HepG2 (cell line): ENCODE measurements at places on chromosomes 2 and 18. TPM values are rescaled to one million over a fixed set of nuclear protein-coding genes. Genes with fewer than 3 reads are reported as not detected.

DNA sequence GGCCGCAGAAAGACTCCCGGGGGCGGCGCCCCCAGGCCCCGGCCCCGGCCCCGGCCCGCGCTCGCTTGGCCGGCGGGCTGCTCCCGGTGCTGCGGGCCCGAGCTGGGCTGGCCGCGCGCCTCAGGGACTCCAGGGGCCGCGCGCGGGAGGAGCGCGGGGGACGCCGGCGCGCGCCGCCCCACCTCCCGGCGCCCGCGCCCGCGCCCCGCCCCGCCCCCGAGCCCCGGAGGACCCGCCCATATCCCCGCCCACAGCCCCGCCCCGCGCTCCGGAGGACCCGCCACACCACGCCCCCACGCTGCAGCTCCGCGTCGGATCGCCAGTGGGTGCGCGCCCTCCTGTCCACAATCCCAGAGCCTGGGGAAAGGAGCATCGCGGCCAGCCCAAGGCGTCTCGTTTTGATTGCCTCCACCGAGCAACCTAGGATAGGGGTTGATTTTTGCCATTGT, at the start of gene PARD6G:
TSS of gene PARD6G (minus strand) at position 122 of the 449 bp plus-strand sequence. CDS start 166 bp downstream, outside the sequence.
- H3K27me3 ChIP-seq: 0 out of 2 replicates have a peak, but pooled peaks cover 2% of the 10 kb centered on the region
- H3K4me3 ChIP-seq: peak within 1 kb of the TSS; percentile 67
- no peaks in the 10 kb centered on the region for H3K36me3 ChIP-seq
- H3K27ac ChIP-seq: peak within 1 kb of the TSS; percentile 59
- H3K4me1 ChIP-seq: peaks cover 24% of the 10 kb centered on the region
- DNase-seq: peak; percentile 26

DNA sequence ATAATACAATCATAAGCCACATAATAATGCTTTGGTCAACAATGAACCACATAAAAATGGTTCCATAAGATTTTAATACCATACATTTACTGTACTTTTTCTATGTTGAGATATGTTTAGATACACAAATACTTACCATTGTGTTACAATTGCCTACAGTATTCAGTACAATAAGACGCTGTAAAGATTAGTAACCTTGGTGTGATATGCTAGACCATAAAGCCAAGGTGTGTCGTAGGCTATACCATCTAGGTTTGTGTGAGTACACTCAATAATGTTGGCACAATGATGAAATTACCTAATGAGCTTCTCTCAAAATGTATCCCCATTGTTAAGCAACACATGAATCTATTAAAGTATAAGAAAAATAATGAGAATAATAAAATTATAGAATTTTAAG, 662.3 kb downstream of the SATB2 start:
- no peak overlapping the region for H3K4me3 ChIP-seq
- no peaks in the 10 kb centered on the region for H3K36me3 ChIP-seq
- no peak overlapping the region for H3K27ac ChIP-seq
- no peaks in the 10 kb centered on the region for H3K4me1 ChIP-seq
- DNase-seq: no peak
- no peaks in the 10 kb centered on the region for H3K27me3 ChIP-seq

GRCh38 chr2:125698280-125698679, 957.7 kb upstream of the GYPC start:
- no peak for DNase-seq
- H3K27ac ChIP-seq: no peak overlapping the region
- no peak overlapping the region for H3K4me3 ChIP-seq

GRCh38 chr2:223075301-223076270, 23.6 kb downstream of the KCNE4 start:
- no peak overlapping the region for H3K27ac ChIP-seq
- no peaks in the 10 kb centered on the region for H3K4me1 ChIP-seq
- H3K36me3 ChIP-seq: no peaks in the 10 kb centered on the region
- DNase-seq: no peak
- H3K4me3 ChIP-seq: no peak overlapping the region
- no peaks in the 10 kb centered on the region for H3K27me3 ChIP-seq

- H3K27ac ChIP-seq: no peak overlapping the region
- H3K36me3 ChIP-seq: no peaks in the 10 kb centered on the region
- no peak overlapping the region for H3K4me3 ChIP-seq
- peaks cover 34% of the 10 kb centered on the region for H3K4me1 ChIP-seq
These were observed 35.8 kb upstream of the SPATS2L start for GRCh38 chr2:200270732-200271131.

DNA sequence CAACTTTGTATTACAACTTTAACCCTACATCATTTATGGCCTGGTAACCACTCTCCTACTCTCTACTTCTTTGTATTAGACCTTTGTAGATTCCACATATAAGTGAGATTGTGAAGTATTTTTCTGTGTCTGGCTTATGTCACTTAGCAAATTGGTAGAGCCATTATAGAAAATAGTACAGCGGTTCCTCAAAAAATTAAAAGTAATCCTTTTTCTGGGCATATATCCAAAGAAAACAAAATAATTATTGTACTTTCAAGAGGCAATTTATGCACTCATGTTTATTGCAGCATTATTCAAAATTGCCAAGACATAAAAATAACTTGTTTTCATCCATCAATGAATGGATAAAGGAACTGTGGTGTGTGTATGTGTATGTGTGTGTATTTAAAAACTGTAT, 537.5 kb upstream of the FSIP2 start:
- no peak for DNase-seq
- H3K36me3 ChIP-seq: no peaks in the 10 kb centered on the region

DNA sequence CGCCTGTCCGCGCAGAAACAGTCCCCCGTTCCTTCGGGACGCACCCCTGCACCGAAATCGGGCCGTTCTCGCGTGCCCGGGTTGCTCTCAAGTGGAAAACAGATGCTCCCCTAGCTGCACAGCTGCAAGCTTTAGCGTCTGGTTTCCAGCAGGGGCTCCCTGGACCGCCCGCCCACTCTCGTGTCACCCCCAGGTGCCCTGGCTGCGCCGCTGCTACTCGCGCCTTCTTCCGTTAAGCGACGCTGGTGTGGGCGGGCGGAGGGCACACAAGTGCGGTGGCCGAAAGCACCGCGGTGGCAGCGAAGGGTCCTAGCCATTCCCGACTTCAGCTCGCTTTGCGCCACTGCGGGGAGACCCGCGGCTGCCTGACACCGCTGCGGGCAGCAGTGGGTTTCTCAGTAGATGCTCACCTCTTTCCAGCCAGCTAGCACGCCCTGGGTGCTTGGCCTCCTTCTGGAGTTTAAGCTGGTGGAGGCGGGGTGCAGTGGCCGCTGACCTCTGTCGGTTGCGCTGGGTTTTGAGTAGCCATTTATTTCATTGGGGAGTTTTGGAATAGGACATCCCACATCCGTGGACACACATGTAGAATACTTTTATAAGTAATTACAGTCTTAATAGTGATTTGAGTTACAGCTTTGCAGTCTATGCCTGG, 806 bp downstream of the ZNF407 start:
- no peaks in the 10 kb centered on the region; the same call in 2 of the 3 replicates for H3K27me3 ChIP-seq
- no peaks in the 10 kb centered on the region for H3K36me3 ChIP-seq
- H3K4me3 ChIP-seq: peak overlapping the region; percentile 81
- peak; percentile 60 for DNase-seq

DNA sequence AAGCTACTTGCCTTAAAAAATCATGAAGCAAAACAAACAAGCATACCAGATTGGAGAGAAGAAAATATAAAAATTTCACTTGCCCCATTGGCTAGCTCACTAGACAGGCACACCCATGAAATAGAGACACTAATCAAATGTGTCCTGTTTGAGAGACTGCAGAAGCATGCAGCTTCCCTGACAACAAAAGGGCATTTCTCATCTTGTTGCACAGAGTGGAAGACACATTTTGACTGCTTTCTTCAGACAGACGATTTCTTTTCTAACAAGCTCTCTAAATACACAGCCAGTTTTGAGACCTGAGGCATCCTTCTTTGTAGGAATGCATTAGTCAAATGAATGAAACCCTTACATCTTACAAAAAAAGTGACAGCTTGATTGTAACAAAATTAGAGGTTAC, 1558.6 kb upstream of the NXPH2 start:
- H3K36me3 ChIP-seq: no peaks in the 10 kb centered on the region
- no peak overlapping the region for H3K27ac ChIP-seq
- no peaks in the 10 kb centered on the region for H3K27me3 ChIP-seq
- no peak overlapping the region for H3K4me3 ChIP-seq

DNA sequence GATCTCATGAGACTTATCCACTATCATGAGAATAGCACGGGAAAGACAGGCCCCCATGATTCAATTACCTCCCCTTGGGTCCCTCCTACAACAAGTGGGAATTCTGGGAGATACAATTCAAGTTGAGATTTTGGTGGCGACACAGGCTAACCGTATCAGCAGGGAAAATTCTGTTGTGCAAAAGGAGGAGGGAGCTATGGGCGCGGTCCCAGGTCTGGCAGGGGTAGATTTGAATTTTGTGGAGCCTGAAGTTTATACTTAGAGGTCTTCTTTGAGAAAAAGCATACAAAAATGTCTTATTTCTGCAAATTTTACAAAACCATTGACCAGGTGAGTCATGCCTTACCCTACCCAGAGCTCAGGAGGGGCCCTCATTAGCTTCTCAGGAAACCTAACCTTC, 36.6 kb downstream of the SLC4A3 start:
- peaks cover 16% of the 10 kb centered on the region for H3K4me1 ChIP-seq
- H3K36me3 ChIP-seq: no peaks in the 10 kb centered on the region
- DNase-seq: no peak
- H3K4me3 ChIP-seq: no peak overlapping the region

DNA sequence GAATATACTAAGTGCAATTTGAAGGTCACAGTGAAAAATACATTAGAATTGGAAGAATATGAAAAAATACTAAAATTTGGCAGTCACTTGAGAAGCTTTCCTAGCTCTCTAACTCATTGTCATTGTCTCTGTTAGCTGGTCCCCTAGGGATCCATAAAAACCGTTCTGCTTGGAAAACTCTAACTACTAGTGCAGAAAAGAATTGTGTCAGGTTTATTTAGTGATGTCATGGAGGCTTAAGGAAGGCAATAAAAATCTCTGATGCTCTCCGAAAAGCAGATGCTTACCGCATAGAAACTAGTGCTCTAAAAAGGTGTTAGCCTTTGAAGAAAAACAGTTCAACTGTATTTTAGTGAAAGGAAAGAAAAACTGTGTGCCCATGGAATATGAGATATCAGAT, 150.1 kb upstream of the DLGAP1 start:
- no peaks in the 10 kb centered on the region for H3K4me1 ChIP-seq
- no peaks in the 10 kb centered on the region for H3K36me3 ChIP-seq
- no peak overlapping the region for H3K27ac ChIP-seq
- no peaks in the 10 kb centered on the region for H3K27me3 ChIP-seq

DNA sequence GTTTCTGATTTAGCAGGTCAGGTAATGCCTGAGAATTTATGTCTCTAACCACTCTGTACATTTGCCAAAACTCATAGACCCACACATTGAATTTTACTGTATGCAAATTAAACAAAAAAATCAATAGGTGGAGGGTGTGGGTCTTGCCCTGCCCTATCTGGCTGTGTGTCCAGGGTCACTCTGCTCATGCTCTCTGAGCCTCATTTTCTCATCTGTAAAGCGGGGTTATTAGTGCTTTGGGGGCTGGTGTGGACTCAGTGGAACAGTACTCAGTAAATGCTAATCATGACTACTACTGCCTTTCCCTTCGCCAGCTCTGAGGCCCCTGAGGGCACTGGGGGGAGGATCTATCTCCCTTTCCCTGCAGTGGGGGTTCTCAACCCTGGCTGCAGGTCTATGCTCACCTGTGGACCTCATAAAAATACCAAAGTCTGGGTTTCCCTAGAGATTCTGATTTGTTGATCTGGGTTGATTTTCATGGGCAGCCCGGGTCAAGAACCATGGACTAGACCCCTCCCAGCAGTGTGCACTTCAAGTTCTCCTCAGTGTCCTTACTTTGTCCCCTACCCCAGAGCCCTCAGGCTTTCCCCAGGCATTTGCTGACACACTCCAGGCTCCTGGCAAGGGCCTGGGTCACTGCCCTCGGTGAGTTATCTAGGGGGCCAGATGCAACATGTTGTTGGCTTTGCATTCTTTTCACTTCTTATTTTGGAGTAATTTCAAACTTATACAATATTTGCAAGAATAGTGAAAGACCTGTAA, 27.5 kb downstream of the MTHFD2 start:
- no peaks in the 10 kb centered on the region for H3K36me3 ChIP-seq
- no peaks in the 10 kb centered on the region; the same call in 1 of the 2 replicates for H3K4me1 ChIP-seq
- no peaks in the 10 kb centered on the region; the same call in 1 of the 2 replicates for H3K27me3 ChIP-seq
- H3K4me3 ChIP-seq: no peak overlapping the region
- DNase-seq: no peak

GRCh38 chr2:70360661-70361270, 58.9 kb upstream of the FAM136A start:
- H3K27ac ChIP-seq: no peak overlapping the region
- H3K4me1 ChIP-seq: peaks cover 8% of the 10 kb centered on the region; the same call in 1 of the 2 replicates
- no peaks in the 10 kb centered on the region for H3K36me3 ChIP-seq

DNA sequence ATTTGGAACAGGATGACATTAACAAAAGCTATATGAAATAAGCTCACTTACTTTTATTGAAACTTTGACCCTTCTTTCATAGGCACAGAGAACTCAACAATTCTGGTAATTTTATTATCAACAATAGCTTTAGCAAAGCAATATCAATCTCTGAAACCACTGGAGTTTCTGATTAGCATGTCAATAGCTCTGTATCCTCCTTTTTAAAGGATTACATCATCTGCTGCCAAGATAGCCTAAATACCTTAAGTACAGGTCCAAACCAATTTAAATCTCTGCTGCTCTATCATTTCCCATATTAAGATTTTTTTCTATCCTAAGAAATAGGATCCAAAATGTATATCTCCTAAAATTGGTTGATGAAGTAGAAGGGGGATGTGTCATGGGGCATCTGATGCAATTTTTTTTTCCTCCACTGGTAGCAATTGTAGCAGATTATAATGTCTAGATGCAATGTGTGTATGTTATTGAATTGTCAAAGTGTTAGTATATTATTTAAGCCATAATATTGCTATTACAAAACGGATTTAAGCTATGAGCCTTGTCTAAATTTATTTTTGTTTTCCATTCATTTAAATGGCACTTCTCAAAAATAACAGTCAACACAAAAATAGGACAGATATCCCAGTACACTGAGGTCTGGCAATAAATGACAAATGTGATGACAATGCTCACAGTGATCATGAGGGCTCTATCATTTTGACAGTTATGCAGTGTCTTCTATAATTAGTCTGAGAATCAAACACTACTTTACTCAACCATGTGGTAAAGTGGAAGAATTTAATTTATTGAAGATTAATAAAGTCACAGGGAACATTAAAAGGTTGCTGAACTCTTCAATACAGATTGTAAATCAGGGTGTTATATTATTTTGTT, 328.4 kb downstream of the CDH7 start:
- no peak overlapping the region for H3K27ac ChIP-seq
- H3K4me1 ChIP-seq: no peaks in the 10 kb centered on the region
- H3K27me3 ChIP-seq: no peaks in the 10 kb centered on the region
- no peak for DNase-seq
- H3K36me3 ChIP-seq: no peaks in the 10 kb centered on the region
- H3K4me3 ChIP-seq: no peak overlapping the region

- no peak within 1 kb of the TSS for H3K27ac ChIP-seq
- no peaks in the 10 kb centered on the region for H3K4me1 ChIP-seq
- no peak for DNase-seq
- no peak within 1 kb of the TSS for H3K4me3 ChIP-seq
- H3K36me3 ChIP-seq: no peaks in the 10 kb centered on the region
These were observed at the start of gene CELF4 for GRCh38 chr18:37565101-37565976. CELF4 (minus strand) TSS chr18:37565798.

Gene TGFA
- 12.5 and 15.3 TPM in 2 replicates for total RNA-seq

Gene TMEM131
- total RNA-seq: 17.4 and 19.5 TPM in 2 replicates

Gene ANKRD53
- total RNA-seq: not detected in 2 replicates

Gene IL1R2
- total RNA-seq: 1.9 and 3.6 TPM in 2 replicates

Gene MREG
- total RNA-seq: 23.3 and 26.4 TPM in 2 replicates

Gene NAT8
- 1.8 and 1.9 TPM in 2 replicates for total RNA-seq
